ENCODE measurements at places on chromosomes 4 and X.

- DNase-seq = no peak
These were observed 69.3 kb upstream of the STIM2 start for GRCh38 chr4:26791346-26791745.

DNA sequence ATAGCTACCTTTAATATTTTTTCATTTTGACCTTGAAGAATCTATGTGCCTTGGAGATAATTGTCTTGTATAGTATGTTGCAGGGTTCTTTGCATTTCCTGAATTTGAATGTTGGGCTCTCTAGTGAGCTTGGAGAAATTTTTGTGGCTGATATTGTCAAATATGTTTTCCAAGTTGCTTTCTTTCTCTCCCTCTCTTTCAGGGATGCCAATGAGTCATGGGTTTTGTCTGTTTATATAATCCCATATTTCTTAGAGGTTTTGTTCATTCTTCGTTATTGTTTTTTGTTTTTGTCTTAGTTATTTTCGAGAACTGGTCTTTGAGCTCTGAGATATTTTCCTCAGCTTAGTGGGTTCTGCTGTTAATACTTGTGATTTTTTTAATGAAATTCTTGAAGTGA lies 20.7 kb downstream of the RAB40AL start:
- no peak for DNase-seq

- no peak for DNase-seq
These were observed 1.1 kb upstream of the ATP11C start for GRCh38 chrX:139933904-139934303.

- DNase-seq = no peak
These were observed 11.2 kb downstream of the ADAM29 start for GRCh38 chr4:174929346-174929745.

- DNase-seq = no peak
These were observed 116.6 kb downstream of the PAPSS1 start for GRCh38 chr4:107603430-107603829.

- no peak for DNase-seq
These were observed 228.1 kb downstream of the ADAMTS3 start for GRCh38 chr4:72340803-72341431.

DNA sequence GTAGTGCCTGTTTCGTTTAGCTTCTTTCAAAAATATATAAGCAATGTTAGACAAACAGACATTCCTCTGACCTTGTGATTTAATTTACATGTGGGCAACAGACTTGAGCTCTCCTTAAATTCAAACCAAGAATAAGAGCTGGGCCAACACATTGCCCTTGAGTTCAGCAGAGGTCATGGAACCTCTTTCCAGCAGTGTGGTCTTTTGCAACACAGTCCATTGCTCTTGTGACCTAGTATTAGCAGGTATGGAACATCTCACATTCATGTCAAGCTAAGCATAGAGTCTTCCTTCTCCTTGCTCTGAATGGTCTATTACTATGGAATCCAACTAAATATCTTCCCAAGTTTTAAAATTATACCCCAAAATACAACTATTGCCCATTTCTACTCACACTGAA lies 33.7 kb upstream of the MND1 start:
- no peak for DNase-seq

DNA sequence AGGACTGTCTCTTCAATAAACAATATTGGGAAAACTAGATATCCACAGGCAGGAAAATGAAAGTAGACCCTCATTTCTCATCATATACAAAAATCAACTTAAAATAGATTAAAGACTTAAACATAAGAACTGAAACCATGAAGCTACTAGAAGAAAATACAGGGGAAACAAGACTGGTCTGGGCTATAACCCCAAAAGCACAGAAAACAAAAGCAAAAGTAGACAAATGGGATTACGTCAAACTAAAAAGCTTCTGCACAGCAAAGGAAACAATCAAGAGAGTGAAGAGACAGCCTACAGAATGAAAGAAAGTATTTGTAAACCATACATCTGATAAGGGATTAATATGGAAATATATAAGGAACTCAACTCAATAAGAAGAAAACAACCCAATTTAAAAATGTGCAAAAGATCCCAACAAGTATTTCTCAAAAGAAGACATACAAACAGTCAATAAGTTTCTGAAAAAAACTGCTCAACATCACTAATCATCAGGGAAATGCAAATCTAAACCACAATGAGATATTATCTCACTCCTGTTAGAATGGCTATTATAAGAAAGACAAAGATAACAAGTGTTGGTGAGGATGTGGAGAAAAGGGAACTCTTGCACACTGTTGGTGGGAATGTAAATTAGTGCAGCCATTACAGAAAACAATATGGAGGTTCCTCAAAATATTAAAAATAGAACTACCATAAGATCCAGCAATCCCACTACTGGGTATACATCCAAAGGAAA lies 325.3 kb upstream of the RASGEF1B start:
- no peak for DNase-seq

DNA sequence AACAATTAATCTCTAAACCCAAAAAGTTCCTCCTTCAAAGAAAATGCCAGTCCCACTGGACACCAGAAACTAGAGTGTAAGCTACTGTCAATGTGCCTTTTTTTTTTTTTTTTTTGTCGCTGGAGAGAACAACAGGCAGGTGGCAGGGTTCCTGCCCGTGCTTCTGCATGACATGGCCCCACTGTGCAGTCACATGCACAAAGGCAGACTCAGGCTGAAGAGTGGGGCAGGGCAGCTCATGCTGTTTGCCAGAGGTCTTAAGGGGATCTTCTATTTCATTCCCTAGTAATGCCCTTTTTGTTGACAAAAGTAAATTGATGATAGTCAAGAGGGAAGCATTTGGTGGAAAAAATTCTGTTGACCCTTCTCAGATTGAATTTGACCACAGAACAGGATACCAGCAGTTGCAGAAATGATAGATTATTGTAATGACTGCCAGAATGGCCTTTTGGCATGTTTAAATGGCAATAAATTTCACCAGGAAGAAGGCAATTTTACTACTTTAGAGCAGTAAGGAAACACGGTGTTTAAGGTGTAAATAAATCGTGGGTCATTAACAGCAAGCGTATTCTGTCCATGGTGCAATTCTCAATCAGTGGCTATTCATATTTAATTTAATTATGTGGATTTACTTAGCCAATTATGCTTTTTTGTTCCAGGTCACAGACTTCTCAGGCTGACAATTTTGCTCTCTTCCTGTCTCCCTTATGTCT lies 80.9 kb downstream of the NKX6-1 start:
- no peak for DNase-seq

- DNase-seq = no peak
These were observed 4.4 kb downstream of the TLR7 start for GRCh38 chrX:12871257-12871656.
